ENCODE measurements at places on chromosomes 6 and 20.

DNA sequence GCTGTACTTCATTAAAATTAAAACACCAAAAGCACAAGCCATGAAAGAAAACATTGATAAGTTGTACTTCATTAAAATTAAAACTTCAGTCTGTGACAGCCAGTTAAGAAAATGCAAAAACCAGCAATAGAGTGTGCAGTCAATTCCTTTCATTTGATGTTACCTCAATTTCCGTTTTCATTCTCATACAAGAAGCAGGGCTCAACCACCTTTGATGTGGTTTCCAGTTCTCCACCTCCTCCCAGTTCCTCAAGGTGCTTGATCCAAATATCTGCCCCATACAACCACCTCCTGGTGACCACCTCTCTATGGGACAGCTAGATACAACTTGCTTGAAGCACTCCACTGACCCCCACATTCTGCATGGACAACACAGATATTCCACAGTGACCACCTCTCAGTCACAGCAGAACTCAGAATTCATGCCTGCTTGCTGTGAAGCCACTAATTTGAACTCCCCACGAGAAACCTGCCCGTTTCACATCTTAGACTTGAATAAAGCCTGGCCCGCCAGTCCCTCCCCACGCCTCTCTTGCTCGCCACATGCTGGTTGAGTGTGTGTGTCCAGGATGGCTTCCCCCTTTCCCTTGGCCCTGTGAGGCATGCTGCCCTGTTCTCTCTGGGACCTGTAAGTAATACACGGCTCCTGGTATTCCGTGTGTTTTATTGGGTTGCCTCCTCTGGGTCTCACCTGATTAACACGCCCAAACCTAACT is 66.1 kb downstream of the FAM50B start:
- DNase-seq: no peak

- peak; percentile 23 for DNase-seq
Observed at GRCh38 chr6:2765896-2766766, 938 bp downstream of the WRNIP1 start.

- DNase-seq: no peak
Observed at GRCh38 chr20:53735536-53736050, 142.0 kb upstream of the ZNF217 start.

- DNase-seq: no peak
Observed at GRCh38 chr6:147716434-147716833, 207.9 kb downstream of the SAMD5 start.

GRCh38 chr6:158850807-158851115 is 31.6 kb upstream of the EZR start:
- no peak for DNase-seq

DNA sequence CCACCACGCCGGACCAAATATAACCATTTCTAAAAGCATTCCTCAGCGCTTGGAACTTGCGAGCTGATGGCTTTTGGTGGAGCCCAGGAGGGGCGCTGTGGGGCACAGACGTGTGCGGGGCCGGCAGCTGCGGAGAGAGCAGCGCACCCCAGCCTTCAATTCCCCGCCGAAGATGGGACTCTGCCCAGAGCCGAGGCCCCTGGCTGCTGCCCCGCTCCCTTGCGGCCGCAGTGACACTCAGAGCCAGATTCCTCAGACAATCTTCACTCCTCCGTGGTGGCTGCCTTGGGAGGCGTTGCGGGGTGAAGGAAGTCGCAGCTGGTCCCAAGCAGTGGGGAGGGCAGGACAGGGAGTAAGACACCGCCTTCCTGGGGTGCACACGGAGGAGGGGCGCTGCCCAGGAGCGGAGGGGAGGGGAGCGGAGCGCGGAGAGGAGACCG is 87.7 kb downstream of the TMEM242 start:
- no peak for DNase-seq

DNA sequence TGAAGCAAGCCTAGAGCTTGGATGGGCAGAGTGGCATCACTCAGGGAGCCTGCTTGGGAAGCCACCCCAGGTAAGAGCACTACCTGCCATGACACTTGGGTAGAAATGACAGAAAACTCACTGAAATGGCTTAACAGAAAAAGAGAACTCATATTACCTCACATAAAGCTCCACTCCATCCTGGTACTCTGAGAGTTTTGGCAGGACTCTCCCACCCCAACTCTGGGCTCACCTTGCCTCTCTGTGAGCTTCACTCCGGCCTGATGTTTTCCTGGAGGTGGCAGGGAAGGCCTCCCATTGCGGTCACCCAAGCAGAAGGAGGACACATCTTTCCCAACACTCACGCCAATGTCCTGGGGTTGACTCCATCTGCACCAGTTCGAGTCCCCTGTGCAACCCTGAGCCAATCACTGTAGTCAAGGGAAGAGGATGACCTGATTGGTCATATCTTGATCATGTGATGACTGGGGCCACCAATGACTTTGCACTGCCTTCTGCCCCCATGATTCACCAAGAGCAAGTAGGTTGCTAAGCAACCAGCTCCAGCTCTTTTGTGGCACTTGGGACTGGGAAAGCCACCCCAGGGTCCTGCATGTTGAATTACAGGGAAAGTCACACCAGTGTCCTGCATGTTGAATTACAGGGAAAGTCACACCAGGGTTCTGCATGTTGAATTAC is 446.1 kb upstream of the SULF2 start:
- no peak for DNase-seq

- DNase-seq: peak; percentile 30
Observed at GRCh38 chr6:105363100-105363754, 39.7 kb downstream of the PREP start.

DNA sequence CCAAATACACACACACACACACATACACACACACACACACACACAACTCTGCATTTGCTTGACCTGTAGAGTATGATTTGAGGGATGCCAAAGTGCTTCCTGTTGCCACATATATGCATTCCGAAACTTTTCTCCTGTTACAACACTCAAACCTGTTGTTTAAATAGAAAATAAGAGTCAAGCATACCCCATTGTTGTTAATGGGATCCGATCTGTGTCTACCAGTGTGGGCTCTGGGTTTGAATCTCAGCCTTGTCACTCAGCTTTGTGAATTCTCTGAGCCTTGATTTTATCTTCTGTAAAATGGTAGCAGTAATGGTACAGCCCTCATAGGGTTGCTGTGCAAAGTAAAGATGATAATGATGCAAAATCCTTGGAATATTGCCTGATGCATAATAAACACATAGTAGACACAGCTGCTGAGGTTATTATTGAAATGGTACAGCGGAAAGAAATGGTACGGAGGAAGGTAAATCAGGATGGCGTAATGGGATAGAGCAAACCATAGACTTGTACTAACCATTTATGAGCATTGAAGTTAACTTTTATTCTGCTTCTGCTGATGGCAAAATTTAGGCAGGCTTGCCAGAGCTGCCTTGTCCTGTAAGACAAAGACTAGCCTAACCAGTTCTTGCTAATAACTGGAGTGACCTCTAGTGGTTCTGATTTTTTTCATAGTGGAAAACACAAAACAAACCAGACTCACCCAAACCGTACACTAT is 113.5 kb upstream of the PHACTR1 start:
- DNase-seq: no peak

DNA sequence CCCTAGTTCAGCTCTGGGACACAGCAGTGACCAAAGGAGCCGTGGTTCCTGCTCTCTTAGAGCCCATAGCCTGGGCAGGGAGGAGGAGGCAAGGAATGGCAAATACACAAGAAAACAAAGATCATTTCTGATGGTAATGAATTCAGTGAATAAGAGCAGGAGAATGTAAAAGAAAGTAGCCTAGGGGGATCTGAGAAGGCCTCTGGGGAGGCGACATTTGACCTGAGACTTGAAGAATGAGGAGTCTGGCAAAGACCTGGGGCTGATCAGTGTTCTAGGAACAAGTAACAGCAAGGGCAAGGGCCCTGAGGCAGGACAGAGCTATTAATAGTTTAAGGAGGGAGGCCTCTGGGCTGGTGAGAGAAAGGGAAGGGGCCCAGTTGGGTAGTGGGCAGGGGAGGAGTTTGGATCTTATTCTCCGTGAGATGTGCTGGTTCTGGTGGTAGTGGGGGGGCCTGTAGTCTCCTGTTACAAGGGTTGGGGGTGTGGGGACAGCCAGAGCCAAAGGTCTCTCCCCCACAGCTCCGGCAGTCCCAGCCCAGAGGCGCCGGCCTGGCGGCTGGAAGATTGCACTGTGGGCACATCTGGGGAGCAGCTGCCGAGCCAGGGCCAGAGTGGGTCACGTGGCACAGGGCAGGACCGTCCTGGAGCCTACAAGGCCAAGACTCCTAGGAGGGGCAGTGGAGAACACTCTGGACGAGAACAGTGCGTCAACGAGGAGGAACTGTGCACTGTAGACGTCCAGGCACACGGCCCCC is 9.3 kb upstream of the ID1 start:
- DNase-seq: peak; percentile 33

GRCh38 chr20:36852187-36852586 is 23.8 kb upstream of the TLDC2 start:
- DNase-seq: no peak

DNA sequence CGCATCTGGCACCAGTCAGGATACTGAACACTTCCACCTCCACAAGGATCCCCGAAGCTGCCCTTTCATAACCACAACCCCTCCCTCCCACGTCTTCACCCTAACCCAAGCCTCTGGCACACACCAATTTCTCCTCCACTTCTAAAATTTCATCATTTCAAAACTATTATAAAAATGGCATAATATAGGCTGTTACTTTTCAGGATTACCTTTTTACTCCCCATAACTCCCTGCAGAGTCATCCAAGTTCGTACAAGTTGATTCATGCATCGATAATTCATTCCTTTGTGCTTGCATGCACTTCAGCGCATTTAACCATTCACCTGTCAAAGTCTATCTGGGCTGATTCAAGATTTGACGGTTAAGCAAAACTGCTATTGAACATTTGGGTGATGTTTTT is 30.6 kb upstream of the LY86 start:
- DNase-seq: no peak

DNA sequence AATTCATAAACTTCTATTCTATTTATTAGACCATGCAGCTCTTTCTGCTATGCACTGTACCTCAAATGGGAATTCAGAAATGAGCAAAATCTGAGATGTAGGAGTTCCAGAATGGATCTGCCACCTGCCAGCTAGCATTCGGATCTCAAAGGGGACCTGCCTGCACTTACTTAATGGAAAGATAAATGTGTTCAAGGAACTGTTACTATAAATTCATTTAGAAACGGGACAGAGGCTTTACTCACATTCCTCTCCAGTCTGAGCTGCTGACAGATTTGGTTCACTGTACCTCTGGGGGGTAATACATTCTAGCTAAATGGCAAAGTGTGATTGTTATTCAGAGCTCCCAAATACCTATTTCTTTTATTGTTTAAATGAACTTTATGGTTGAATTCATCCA is 384.1 kb downstream of the GRIK2 start:
- no peak for DNase-seq

DNA sequence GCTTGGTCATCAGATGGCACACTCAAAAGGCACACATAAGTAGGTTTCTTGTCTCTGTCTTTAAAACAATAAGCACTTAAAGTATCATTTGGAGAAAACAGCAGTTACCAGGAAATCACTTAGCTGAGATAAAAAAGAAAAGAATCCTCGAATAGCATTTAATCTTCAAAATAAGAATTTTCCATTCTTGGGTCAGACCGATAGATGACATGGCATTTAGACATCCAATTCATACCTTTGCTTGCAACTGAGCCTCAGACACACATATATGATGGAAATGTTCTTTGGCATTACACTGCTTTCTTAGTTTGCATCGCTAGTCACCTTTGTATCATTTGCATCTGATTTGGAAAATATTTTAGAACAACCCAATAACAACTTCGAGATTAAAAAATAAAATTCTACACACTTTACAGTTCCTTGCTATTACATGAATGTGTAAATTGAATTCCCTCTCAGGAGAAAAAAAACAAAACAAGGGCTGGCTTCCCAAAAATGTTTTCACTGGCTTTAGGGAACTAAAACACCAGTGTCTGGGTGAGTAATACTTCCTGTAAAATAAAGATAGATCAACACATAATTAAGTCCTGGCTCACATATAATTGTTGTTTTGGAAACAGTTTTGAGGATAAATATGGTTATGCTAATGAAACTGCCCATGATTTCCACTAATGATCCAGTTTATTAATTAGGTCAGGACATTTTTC is 1.3 kb upstream of the RNF217 start:
- no peak for DNase-seq

- DNase-seq: no peak
Observed at GRCh38 chr6:45654673-45655072, 276.9 kb upstream of the SUPT3H start.

- DNase-seq: no peak
Observed at GRCh38 chr20:44997171-44997570, 30.9 kb downstream of the STK4 start.

- no peak for DNase-seq
Observed at GRCh38 chr20:33874129-33874528, 63.0 kb downstream of the CHMP4B start.

GRCh38 chr6:2102966-2103365 is 142.4 kb downstream of the GMDS start:
- no peak for DNase-seq

DNA sequence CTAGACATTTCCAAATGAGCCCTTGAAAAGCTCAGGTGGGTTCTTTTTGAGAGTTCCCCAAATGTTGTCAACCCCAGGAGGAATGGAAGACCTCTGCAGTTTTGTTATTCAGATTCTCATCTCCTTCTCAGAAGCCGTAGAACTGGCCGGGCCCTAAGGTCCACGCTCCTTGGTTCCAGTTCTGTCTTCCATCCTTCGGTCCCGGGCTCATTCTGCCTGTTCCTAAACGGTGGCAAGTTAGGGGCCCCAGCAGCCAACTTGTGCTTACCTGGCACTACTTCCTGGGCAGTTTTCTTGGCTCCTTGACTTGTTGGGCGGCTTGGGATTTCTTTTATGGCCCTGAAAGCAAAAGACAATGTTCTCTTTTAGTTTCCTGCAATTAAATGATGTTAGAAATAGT is 6.4 kb downstream of the ESR1 start:
- no peak for DNase-seq

DNA sequence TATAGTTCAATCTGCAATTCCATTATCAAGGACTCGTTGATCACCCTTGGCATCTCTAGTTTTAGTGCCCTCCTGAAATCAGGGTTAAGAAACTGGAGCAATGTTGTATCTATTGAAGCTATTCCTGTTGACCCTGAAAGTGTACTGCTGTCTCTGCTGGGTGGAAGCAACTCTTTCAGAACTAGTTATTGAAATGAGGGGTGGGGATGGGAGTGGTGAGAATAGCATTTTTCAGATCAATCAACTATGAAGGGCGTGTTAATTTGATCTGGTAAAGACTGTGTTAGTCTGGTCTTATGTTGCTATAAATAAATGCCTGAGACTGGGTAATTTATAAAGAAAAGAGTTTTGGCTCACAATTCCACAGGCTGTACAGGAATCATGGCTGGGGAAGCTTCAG is 152.5 kb upstream of the BMP5 start:
- DNase-seq: no peak

GRCh38 chr6:152605342-152605741 is 31.8 kb downstream of the SYNE1 start:
- DNase-seq: no peak

DNA sequence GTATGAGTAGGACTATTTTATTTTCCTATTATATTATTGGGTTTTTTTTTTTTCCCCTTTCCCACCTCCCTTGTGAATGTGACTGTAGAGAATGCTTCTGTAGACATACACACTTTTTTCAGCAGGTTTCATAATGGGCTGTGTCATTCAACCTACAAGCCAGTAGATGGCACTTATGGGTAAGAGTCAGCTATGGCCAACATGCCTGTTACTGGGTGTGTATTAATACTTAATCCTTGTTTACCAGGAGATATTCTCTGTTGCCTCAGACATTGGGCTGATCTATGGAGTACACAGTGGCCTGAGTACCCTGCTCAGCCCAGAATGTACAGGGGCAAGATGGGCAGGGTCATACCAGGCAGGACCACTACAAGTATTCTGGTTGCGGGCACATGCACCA is 382.5 kb downstream of the EPHA7 start:
- DNase-seq: peak; percentile 15

Data from NCI-H774 (cell line).